ENCODE measurements at places on chromosomes 3 and 15. TPM values are rescaled to one million over a fixed set of nuclear protein-coding genes. Genes with fewer than 3 reads are reported as not detected.

Gene GALK2
- total RNA-seq: 25.4 TPM

Gene LEKR1
- total RNA-seq: 2.4 TPM

- peak; percentile 70 for DNase-seq
Observed at GRCh38 chr15:70447928-70448698, 315.2 kb downstream of the UACA start.

DNA sequence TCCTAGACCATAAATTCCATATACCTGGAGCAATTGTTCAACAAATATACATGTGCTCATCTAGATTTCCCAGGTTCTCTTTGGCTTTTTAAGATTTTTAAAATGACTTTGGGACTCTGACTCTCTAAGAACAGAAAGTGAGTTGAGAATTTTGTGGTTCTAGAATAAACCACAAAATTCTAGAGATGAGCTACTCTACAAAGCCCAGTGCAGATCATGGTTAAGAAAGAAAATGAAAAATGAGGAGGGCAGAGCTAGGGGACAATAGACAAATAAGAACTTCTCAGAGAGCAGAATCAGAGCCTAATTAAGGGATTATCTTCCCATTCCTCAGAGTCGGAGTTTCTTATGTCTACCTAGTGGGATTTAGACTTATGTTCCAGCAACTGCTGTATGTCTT lies 694.7 kb downstream of the ZNF385D start:
- no peak for DNase-seq

GRCh38 chr3:111215481-111215880 lies 143.9 kb downstream of the NECTIN3 start:
- DNase-seq: no peak

GRCh38 chr3:192207651-192208050 lies 519.7 kb downstream of the FGF12 start:
- DNase-seq: no peak

- no peak for DNase-seq
Observed at GRCh38 chr15:63243101-63243500, 34.3 kb upstream of the APH1B start.

DNA sequence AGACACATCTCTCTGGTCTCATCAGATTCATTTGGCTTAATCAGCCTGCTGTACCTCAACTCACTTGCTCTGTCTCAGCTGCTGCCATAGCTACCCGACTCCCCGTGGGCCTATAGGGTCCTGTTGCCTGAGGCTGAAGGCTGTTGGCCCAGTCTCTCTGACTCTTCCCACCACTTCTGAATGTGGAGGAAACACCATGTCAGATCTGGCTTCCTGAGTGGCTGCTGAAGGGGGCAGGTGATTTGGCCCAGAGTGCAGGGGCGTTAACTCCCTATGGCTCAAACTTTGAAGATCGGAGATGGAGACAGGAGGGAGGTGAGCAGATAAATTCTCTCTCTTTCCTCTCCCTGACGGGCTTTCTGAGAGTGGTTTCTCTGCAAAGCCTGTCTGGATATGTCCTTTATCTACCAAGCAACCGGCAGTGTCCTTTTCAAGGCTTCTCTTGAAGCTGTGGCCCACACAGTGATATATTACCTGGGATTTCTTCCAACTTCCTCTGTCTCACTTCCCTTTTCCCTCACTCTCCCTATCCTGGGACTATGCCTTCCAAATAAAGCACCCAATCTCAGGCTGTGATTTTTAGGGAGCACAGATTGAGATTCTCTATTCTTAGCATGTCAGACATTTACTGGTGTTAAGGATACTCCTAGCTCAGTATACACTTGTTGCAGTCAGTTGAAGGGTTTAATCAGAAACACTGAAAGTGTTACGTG lies 334.9 kb upstream of the TBC1D5 start:
- DNase-seq: no peak

- peak; percentile 27 for DNase-seq
Observed at GRCh38 chr3:114411811-114412803, 118.3 kb downstream of the TIGIT start.

DNA sequence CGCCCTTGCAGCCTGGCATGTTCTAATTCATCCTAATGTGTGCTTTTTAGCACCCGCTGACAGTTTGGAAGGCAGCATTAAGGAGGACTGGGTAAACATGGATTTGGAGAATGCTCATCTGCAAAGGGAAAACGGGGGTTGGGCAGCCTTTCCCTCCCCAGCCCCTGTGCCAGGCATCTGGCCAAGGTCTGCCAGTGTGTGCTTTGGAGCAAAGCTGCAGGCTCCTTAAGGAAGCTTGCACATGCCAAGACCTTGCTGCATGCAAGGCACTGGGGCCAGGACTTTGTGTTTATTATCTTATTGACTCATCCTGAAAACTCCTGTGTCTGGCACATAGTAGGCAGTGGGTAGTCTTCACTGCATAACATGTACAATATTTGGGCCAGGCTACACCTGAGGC lies 20.1 kb downstream of the FAM3D start:
- DNase-seq: no peak

DNA sequence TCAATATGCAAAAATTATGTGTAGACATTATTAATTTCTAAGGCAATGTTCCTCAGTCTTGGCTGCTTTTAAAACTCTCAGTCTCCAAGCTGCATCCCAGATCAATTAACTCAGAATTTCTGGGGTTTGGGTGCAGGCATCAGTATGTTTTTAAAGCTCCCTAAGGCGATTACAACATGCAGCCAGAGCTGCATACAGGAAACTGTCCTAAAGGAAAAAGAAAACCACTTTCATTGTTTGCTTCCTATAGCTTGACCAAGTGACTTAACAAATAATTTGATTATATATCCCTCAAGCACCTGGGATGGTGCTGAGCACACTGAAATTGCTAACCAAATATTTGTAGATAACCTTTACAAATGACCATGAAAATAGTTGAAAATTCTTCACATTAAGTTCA lies 194.7 kb downstream of the DTWD1 start:
- DNase-seq: no peak
